ENCODE measurements at places on chromosomes 6 and 20.

- no peak for DNase-seq
Measured at GRCh38 chr6:26172608-26172968, 85.4 kb downstream of the HFE start.

DNA sequence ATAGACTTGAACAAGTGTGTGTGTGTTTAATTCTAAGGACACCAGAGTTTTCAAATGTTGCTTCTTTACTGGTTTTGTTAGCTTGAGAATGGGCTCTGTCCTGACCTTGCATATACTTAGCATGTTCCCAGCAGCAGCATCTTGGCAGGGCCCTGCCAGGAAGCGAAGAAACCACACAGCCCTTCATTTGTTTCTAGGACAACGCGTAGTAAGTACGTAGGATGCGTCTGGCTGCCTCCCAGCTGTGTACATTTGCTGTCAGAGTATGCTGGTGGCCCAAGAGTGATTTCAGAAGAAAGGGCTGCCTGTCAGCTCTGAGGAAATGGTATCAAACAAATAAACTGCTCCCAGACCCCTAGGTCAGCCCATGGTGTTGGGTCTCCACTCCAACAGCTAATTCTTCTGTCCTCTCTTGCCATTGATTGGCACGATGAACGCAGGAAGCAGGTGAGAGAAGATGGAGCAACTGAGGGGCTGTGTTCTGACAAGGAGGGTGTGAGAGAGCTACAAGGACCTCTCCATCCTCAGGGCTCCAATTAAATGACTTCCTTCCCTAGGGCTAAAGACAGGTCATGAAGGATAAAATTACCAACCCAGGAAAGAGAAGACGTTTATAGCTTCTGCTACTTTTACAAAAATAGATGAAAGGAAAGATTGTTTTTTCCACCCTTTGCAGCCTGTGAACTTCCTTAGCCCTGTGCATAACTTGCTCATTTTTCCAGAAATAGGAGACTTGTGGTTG lies 55.9 kb upstream of the HDDC2 start:
- DNase-seq: no peak

- no peak for DNase-seq
Measured at GRCh38 chr6:155215906-155216305, 47.9 kb upstream of the CLDN20 start.

- DNase-seq: no peak
Measured at GRCh38 chr6:158554611-158555361, 5.1 kb upstream of the TMEM181 start.
